H7 (cell line): ENCODE measurements at places on chromosomes 4 and X. TPM values are rescaled to one million over a fixed set of nuclear protein-coding genes. Genes with fewer than 3 reads are reported as not detected.

TMSB4X gene
- 11,693 and 13,183 TPM in 2 replicates for total RNA-seq

TMEM150C gene
- total RNA-seq, result 2.4 and 3.3 TPM in 2 replicates

CCDC149 gene
- total RNA-seq, result 1.4 and 1.7 TPM in 2 replicates

GRCh38 chrX:87265518-87265917 is 252.1 kb upstream of the KLHL4 start:
- no peak for DNase-seq

DNA sequence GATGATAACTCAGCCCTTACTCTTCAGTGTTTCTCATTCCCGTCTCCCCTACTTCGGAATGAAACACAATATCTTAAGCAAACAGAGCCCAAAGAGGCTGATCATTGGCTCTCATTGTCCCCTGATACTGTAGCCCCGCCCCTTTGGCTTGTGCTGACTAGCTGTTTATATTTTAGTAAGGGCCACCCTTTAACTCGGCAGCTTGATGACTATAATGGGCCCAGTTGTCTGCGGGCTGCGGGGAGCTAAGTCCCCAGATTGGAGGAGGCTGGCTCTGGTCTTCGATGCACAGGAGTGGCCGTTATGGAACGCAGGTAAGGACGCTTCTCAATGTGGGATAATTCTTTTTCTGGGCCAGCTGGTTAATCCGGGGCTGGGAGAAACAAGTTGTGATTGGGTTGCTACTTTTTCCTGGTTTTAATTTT is at the start of gene TRIM2:
TRIM2 (plus strand) TSS at position 197 of the 425 bp plus-strand sequence; CDS start at position 285, 88 bp downstream.
- DNase-seq, result peak; percentile 63

DNA sequence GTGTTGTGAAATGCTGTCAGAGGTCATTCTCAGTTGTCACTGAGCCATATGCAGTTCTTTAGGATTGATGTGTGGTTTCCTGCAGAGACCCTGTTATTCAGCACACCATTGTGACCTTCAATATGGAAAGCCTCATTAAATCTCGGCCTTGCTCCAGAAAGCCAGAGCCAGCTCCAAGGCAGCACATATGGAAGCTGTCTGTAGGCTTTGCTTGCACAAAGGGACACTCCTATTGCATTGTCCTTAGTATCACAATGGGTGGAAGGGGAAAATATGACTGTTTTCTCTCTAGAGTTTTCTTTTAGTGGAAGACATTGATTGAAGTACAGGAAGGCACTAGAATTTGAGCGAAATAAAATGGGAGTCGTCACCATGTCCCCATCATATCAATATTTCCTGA is 179.0 kb downstream of the CEP135 start:
- no peak for DNase-seq

GRCh38 chrX:71254092-71254963 is at the start of gene ZMYM3:
Gene ZMYM3 (minus strand): TSS chrX:71254140. CDS start chrX:71253255, 885 bp downstream.
- peak; percentile 95 for DNase-seq

GRCh38 chr4:9968472-9968871 is 52.8 kb downstream of the SLC2A9 start:
- no peak for DNase-seq

DNA sequence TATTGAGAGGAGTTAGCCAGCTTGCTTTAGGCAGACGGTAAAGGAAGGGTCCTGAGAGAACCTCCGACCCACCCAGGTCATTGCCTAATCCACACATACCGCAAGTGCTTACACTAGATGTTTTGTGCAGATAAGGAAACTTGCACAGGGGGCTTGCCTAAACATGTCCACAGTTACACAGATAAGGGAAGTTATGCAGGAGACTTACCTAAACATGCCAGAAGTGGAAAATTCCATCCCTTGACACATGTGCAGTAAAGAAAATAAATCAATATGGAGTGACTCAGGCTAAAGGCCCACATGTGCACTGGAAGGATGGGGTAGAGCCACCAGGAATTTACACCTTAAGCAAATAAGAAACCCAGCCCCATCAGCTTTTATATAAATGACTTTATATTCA is 232.8 kb upstream of the HDX start:
- DNase-seq, result no peak

- DNase-seq, result no peak
These were observed 2.6 kb upstream of the KLF3 start for GRCh38 chr4:38661371-38661770.
